Mesothelial cell of epicardium (in vitro differentiated cells): ENCODE measurements at places on chromosomes 16 and 17. TPM values are rescaled to one million over a fixed set of nuclear protein-coding genes. Genes with fewer than 3 reads are reported as not detected.

GRCh38 chr16:75821117-75821516 lies 94.8 kb upstream of the CPHXL start:
- DNase-seq: no peak

DNA sequence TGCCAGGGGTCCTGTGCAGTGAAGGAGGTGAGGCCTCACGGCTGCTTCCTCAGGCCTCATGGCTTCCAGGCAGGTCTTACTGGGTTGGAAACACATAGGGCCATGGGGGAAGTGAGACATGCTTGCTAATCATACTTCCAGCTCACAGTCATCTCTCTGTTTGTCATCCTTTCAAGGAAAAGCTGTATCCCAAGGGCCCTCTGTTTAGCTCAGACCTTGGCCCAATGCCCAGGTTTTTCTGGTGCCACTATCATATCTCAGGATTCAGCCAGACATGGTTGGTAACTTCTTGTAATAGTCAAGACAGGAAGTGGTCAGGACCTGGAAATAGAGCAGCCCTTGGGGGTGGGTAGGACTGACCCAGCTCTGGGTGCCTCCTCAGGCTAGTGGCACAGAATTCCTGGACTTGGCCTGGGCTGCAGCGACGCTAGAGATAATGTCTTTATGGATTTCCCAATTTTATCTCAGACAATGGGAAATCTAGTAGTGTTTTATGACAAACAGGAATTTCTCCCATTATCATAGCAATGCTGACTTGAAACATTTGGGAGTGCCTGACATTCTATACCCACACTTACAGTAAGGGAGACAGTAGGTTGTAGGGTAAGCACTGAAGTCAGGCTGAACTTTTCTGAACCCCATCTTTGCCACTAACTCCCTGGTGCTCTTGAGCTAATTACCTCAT lies 13.5 kb upstream of the ITGB3 start:
- no peak for DNase-seq

- no peak for DNase-seq
Observed at GRCh38 chr17:45292696-45293412, 24.0 kb downstream of the MAP3K14 start.

The CCL13 gene
- not detected in 3 replicates for total RNA-seq

DNA sequence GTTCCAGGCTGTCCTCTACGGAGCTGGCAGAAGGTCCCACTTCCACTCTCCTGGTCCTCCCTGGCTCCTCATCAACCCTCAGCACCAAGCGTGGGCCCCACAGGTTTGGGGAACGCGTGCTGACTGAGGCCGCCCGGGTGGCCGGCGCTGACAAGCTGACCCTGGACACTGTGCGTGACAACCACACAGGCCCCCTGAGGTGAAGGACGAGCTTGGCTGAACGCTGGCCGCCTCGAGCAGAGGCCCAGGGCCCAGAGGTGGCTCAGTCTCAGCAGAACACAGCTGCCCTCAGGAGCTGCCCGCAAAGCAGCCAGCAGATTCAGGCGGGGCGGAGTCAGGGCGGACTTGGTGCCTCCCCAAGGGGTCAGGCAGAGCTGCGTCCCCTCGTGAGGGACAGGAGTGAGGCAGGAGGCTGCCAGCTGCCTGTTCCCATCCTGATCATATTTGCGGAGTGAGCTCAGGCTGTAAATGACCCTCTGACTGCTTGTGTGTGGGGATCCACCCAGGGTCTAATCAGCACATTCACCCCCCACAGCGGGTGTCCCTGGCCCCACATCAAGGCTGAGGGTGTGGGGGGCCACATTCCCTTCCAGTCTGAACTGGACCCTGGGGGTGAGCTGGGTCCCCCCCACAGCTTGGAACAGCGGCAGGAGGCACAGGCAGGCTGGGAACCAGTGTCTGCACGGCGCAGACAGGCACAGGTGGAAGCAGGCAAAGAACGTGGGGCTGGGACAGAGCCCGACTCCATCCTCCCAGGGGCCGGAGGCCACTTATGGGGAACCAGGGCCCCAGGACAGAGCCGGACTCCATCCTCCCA lies 105.1 kb upstream of the METRNL start:
- DNase-seq: no peak

DNA sequence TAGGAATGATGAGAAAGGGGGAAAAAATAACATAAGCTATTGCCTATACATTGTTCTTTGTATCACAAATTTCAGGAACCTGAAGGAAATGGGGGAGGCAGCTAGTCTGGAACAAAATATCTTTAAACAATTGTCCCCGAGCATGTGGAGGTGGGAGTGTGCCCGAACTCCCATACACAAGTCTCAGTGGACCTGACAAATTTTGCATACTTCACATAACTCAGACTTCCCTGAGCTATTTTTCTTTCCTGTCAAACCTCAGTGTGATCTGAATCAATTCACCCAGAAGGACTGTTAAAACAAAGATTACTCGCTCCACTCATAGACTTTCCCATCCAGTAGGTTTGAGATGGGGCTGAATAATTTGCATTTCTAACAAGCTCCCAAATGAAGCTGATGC lies 1.6 kb upstream of the XPO6 start:
- DNase-seq: no peak

GRCh38 chr17:81608082-81608481 lies 28.8 kb downstream of the NPLOC4 start:
- DNase-seq: no peak

- no peak for DNase-seq
Observed at GRCh38 chr16:8850279-8850885, 18.4 kb downstream of the CARHSP1 start.

The OR2C1 gene
- total RNA-seq: 0.35 to 0.63 TPM (median 0.47 TPM) in 3 replicates

GRCh38 chr16:15521758-15522509 lies 87.5 kb downstream of the BMERB1 start:
- DNase-seq: no peak

- DNase-seq: no peak
Observed at GRCh38 chr17:83014940-83015910, 64.2 kb upstream of the METRNL start.

GRCh38 chr16:49353680-49354079 lies 19.9 kb upstream of the C16orf78 start:
- no peak for DNase-seq

GRCh38 chr17:40063901-40064531 lies 1.3 kb downstream of the THRA start:
- no peak for DNase-seq

DNA sequence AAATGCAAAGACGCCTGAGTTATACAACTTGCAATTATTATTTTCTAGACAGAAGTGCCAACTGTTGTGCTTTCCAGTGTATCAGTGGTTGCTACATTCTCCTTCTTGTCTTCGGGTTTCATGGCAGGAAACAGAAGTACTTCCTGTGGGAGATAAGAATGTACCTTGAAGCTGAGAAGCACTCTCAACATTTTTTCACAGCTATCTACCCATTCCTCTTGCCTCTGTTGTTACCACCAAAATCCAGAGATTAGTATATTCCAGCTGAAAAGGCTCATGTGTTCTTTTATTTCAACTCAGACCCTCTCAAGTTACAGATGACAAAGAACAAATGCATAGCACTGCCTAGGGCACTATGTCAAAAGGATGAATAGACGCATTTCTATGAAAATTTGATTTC lies 4.8 kb upstream of the ADAT1 start:
- DNase-seq: no peak

The OR1F1 gene
- total RNA-seq: not detected in 3 replicates

DNA sequence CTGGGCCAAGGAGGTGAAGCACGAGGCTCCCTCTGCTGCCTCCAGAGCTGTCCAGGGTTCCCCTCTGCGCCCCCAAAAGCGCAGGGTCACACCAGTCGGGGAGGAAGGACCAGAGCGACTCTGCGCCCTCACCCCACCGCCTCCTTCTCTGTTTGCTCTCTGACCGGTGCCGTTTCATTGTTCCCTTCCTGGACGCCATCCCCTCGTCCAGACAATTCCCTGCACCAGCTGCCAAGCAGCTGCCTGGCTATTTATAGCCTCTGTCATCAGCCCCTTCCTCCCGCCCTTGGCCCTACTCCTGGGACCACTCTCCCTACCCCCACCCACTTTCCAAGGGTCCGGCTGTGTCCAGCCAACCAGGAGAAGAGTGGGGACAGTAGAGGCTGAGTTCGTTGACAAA lies 68.8 kb upstream of the CREBBP start:
- no peak for DNase-seq

DNA sequence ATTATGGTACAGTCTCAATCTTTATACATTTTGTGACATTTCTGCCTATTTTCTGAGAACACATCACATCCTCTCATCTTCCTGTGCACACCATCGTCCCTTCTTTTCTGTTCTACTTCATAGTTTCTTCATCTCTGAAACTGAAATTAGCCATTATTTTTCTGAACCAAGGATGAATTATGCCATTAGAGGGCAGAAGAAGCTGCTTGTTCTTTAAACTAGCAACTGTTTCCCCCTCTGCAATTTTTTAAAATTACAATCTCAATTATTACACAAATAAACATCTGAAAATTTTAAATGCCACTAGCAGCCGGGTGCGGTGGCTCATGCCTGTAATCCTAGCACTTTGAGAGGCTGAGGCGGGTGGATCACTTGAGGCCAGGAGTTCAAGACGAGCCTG lies 41.3 kb downstream of the RBBP6 start:
- no peak for DNase-seq

DNA sequence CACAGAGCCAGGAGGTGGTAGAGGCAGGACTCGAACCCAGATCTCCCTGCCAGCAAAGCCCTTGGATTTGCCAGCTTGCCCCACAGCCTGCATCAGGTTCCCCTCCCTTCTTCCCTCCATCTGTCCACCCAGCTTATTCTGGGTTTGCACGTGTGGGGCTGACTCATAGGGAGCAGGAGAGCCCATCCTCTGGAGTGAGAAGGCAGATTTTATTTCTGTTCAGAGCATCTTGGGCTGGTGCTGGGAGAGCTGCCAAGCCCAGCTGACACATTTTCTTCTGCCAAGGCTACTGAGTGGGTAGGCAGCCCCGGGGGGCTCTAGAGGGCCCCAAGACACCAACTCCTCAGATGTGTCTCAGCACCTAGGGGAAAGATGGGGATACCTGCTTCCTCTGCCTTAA lies 106.3 kb upstream of the CRHR1 start:
- no peak for DNase-seq

The GRAPL gene
- total RNA-seq: 1.5 to 2.7 TPM (median 2.1 TPM) in 3 replicates

DNA sequence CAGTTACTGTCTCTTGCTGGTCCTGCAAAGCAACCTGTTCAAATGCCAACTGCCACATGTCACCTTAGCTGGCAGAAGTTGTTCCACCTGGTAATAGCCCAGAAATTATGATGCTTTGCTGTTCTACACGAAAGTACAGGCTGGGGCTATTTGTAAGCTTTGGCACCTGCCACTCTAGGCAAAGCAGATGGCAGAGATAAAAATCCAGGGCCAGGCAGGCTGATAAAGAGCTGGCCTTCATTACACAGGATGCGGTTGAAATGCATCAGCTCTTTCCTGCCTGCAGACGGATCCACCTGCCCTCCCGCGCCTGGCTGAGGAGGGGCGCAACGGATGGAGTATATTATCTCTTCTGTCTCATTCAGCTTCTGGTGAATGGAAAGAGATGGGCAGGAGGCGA lies 29.3 kb upstream of the KDM8 start:
- no peak for DNase-seq
